ENCODE measurements at places on chromosomes 5 and 9.

- DNase-seq: no peak
Measured at GRCh38 chr9:83006378-83006777, 56.6 kb downstream of the RASEF start.

GRCh38 chr9:134617246-134617645, 24.4 kb upstream of the COL5A1 start:
- DNase-seq: no peak

- DNase-seq: no peak
Measured at GRCh38 chr5:144304688-144305087, 134.0 kb downstream of the KCTD16 start.

GRCh38 chr5:171845040-171845630, 59.5 kb downstream of the SMIM23 start:
- DNase-seq: no peak

- DNase-seq: no peak
Measured at GRCh38 chr9:107423540-107423939, 66.0 kb downstream of the KLF4 start.

GRCh38 chr5:142501890-142502289, 177.1 kb upstream of the SPRY4 start:
- DNase-seq: no peak

DNA sequence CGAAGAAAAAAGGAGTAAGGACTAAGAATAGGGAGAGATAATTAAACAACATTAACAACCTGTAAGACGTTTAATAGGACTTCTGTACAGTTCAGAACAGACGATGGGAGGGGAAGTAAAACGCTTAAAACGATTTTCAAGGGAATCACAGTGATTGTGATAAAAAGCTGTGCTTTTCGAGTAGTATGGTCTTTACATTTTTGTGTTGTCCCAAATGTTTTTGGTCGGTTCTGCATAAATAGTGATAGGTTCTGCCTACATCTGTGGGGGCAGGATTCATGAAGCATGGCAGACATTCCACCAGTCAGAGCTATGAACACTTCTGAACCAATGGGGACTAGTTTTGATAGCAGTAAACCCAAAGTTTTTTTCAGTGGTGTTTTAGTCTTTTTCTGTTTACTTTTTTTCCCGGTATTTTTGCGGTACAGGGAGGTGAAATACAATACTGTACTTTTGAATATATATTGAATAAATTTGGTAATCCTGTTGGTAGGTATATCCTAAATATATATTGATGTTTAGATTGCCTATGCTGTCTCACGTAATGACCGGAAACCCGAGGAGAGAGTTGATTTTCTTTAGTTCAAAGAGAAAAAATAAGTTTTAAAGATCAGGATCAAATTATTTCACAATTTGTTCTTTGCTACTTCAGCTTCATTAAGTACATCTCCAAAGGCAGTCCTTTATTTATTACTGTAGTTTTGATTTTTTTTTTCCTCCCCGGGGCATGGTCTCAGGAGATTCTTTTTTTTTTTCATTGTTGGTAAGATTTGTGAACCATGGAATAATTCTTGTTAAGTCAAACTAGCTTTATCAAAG, 1.3 kb downstream of the ERBIN start:
- DNase-seq: peak; percentile 7

- DNase-seq: no peak
Measured at GRCh38 chr5:175253597-175253996, 190.4 kb downstream of the DRD1 start.

DNA sequence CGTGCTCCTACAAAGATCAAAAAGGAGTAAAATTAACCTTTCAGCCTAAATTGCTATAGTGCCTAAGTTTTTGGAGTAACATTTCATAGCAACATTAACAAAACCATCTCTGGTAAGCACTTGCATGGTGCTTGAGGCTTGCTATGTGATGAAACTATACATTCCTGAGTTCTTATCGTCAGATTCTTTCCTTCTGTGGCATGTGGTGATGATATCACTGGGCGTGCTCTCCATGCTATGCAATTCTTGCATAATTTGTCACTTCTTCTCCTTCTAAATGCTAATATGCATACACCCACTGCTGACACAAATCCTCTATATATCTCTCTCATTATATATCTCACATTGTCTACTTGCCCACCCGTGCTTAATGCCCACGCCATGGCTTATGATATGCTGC, 2019.9 kb downstream of the MAT2B start:
- no peak for DNase-seq

- no peak for DNase-seq
Measured at GRCh38 chr5:173878224-173878967, 9.8 kb upstream of the CPEB4 start.

DNA sequence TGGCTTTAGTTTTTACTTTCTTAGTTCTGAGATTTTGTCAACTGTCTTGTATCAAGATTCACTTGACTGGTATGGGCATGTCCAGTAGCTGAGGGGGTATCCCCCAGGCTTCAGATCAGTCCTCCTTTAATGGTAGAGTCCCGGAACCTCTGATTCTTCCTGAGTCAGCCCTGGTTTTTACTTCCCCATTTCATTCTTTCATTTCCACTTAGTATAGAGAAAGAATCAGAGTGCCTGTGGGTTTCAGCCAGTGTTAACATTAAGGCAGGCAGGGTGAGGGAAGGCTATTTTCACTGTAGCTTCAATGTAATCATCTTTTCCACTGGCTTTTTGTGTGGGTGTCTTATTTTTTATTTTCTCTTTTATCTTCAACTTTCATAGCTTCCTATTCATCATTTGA, 8.3 kb upstream of the COMMD10 start:
- DNase-seq: no peak

- DNase-seq: no peak
Measured at GRCh38 chr9:121222524-121223171, 21.0 kb upstream of the RAB14 start.

- DNase-seq: no peak
Measured at GRCh38 chr5:27313549-27313948, 275.2 kb upstream of the CDH9 start.

DNA sequence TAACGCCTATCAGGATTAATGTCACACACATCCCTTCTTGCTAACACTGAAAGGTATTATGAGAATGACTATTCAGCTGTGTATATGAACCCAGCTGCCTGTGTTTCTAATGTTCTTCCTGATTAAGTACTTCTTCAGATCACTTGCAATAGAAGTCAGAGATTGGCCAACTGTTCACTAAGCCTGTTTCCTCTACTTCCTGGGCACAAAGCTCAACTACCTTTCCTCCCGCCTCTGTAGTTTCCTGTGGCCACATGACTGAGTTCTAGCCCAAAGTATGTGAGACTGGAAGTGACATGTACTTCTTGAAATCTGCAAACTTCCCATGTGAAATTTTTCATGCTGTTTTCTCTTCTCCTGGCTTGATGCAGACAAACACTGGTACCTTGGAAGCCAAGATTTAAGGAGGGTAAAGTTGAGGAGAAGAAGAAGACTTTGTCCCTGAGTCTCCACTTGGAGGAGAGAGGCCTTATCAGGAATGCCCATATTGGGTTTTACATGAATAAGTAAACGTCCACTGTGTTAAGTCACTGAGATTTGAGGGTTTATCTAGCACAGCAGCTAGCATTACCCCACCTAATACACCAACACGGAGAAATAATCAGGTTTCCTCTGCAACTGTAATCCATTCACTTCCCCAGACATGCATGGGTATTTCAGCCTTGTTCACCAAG, 58.6 kb downstream of the SLIT3 start:
- DNase-seq: no peak

DNA sequence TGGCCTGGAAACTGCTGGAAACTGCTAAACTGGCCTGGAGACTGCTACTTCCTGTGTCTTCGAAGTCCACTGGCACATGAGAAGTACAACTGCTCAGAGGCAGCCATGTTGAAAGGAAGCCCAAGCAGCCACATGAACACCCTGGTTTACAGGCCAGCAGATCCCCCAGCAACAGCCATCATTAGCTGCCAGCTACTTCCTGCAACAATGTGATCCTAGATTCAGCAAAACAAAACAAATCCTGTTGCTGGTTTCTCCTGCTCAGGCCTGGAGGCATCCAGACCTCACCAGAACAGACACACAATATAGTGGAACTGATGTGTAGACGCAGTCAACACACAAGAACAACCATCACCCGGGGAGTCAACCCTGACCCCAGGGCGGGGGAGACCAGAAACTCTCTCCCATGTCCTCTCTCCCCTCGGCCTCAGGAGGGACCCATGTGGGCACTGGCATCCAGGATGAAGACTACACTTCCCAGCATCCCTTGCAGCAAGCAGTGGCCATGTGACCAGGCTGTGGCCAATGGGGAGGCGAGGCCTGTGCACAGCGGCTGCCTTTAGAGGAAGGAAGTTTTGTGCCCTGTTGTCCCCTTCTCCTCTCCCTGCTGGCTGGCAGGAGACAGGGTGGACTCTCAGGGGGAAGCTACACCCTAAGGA, 9.2 kb upstream of the LCN15 start:
- DNase-seq: no peak

GRCh38 chr5:92909602-92909962, 671.4 kb downstream of the NR2F1-AS1 start:
- no peak for DNase-seq

DNA sequence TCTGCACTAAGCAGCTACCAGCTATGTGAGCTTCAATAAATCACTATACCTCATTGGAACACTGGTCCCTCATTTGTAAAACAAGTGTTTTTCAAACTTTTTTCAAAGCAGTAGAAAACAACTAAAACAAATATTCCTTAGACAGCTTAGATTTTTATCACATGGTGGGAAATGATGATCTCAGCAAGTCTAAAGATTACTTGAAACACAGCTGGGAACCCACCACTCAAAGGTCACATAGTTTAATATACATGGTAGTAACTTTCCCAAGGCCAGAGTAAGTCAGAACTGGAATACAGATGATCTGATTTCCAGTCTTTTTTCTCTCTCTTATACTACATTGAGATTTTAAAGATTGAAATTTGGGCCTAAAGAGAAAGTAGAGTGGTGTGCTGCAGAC, 850 bp upstream of the C6 start:
- no peak for DNase-seq

GRCh38 chr5:124185716-124186115, 560.7 kb downstream of the ZNF608 start:
- no peak for DNase-seq

- no peak for DNase-seq
Measured at GRCh38 chr9:119078015-119078414, 291.2 kb downstream of the BRINP1 start.

DNA sequence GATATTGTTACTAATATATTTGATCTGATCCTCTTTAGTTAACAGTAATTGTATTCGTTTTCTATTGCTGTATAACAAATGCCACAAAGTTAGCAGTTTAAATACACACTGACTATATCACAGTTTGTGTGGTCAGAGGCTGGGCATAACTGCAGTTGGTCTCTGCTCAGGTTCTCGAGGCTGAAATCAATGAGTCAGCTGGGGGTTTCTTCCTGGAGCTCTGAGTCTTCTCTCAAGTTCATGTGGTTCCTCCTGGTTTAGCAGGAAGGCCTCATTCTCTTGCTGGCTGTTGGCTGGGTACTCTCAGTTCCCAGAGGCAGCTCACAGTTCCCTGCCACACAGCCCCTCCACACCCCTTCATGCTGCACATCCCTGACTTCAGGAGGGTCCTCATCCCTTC, 20.7 kb downstream of the COL23A1 start:
- DNase-seq: no peak

GRCh38 chr5:55081541-55081940, 20.9 kb upstream of the GZMA start:
- no peak for DNase-seq

DNA sequence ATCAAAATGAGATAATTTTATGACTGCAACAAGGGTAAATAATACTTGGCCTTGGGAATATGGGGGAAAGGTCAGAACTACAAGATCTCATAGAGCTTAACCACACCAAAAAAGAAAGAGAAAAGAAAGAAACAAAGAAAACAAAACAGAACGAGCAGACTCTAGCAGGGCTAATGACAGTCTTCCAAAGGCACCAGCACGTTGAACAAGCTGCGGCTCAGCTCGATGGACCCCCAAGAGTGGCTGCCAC, 689 bp downstream of the AK3 start:
- no peak for DNase-seq

DNA sequence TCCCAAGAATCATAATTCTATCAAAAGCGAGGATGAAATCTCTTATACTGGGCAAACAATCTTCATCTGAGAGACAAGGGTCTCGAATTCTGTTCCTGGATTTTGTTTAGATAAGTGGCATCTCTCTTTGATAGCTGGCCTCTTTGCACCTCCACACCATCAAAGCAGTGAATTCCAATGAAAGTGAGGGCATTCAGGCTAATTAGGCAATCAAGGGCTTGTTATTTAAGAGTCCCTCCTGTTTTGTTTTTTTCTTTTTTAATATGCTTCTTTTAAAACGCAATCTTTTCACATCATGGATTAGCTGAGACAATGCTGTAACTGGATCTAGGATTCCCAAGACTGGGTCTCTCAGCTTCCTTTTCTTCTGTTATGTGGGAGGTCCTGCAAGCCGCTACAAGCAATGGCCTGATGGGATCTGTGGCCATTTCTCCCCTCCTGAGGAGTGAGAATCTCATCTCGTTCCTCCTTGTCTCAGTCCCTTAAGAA, 67.9 kb downstream of the TNC start:
- no peak for DNase-seq

DNA sequence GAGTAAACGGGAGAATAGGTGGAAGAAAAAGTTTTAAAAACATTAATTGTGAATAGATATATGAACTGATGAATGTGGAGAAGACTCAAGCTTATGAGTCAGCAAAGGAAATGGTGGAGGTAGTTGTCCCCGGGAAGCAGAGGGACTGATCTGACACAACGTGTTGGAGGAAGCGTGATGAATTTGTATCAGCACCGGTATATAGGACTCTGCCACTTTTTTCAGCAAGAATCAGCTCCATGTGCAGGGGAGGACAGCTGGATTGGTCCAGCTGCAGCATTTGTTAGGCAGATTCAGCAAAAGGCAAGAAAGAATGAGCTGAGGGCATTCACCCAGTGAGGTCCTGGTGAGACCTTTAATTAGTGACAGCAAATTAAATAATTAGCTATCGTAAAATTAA, 276.0 kb downstream of the TENT4A start:
- no peak for DNase-seq

DNA sequence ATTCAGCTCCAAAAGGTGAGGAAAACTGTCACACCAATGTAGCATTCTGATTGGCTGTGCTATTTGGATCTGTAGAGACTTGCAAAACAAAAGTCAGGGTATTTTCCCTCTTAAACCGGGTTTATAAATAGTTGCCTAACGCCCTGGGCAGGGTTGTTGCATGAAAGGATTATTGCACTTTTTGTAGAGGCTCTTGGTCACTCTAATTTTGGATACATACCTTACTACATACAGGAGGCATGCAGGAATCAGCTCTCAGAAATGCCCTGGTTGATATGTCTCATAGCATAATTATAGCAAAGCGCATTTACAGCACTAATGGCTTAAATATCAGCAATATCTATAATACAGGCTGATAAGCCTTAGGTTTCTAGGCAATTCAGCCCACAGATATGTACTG, 200.0 kb upstream of the GDNF start:
- no peak for DNase-seq

- no peak for DNase-seq
Measured at GRCh38 chr5:77560677-77561263, 68.7 kb upstream of the WDR41 start.
